Brain (organoid and tissue), 16 donors: ENCODE measurements at places on chromosomes 16 and 17.

DNA sequence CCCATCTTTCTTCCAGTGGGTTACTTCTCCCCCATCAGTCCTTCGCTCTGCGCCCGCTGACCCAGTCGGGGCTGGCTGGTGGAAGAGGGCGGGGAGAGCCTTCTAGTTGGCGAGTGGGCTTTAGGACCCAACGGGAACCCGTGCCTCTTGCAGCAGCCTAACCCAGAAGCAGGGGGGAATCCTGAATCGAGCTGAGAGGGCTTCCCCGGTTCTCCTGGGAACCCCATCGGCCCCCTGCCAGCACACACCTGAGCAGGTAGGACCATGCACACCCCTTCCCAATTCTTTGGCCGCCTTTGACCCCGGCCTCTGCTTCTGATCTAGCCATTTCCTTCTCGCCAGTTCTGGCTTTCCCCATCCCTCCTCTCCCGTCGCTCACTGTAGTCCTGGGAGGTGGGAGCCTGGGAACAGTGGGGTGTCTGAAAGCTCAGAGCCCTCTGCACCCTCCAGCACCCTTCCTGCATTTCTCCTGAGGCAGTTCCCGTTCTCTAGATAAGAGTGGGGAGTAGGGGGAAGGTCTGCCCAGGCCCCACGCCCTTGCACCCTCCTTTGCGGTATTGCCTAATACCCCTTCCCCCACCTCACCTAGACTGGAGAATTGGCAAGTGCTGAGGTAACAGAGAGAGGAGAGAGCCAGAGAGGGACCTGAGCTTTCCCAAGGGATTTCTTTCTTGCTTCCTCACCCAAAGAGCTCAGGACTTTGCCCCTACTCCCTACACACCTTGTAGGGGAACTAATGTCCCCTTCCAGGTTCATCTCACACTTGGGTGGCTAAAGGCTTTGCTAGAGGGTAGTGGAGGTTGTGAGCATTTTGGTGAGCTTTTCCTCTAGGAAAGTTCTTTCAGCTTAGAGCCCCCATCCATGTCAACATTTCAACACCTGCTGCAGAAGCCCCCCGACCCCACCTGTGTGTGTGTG lies at the start of gene RARA:
RARA (plus strand) TSS at position 150 of the 918 bp plus-strand sequence. CDS start 22,039 bp downstream, outside the sequence.
- DNase-seq: peak; percentile 87

- DNase-seq: no peak
Measured at GRCh38 chr17:12431188-12431587, 234.5 kb upstream of the MYOCD start.

DNA sequence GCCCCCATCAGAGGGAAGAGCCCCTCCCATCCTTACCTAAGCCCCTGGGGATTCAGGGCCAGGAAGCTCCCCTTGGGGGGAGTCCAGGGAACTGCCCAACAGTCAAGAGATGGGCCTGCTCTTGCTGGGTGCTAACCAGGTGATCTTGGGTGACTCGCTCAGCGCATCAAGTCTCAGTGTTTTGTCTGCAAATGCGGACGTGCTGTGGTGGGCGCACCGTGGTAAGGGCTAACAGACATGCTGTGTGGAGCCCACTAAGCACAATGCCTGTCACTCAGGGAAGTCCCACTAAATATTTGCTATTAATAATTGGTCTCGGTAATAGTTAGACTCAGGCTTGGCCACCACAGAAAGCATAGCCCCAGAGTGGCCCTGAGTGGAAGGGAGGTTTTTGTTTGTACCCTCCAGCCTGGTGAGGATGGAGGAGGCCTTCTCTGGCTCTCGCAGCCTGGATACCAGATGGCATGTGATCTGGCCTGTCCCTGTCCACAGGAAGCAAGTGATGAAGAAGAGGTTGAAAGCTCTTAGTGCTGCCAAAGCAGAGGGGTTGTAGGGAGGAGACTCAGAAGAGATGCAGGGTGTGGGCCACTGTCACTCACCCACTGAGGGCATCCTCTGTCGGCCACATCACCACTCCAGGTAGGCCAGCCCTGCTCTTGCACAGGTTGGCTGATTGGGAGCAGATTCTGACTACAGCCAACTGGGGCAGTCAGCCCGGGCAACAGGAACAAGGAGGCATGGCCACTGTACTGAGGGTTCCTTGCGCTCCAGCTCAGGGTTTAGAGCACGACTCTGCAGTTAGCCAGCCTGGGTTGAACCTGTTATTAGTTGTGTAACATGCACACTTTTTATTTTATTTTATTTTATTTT lies 69.8 kb upstream of the KSR1 start:
- DNase-seq: no peak

DNA sequence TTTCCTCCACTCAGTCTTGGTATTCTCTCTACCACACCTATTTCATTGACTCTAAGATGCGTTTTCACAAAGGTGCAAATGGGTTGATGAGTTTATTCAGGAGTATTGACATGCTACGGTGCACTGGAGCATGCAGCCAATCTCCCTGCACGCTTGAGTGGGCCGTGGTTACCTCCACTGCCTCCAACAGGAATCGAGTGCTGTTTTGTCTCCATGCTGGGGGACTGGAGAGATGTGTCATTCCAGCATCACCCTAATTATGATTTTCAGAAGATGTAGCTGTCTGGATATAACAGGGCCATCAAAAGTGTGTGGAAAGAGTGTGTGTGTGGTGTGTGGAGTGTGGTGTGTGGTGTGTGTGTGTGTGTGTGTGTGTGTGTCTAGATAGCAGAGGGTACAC lies 351.6 kb upstream of the ZFHX3 start:
- DNase-seq: no peak

DNA sequence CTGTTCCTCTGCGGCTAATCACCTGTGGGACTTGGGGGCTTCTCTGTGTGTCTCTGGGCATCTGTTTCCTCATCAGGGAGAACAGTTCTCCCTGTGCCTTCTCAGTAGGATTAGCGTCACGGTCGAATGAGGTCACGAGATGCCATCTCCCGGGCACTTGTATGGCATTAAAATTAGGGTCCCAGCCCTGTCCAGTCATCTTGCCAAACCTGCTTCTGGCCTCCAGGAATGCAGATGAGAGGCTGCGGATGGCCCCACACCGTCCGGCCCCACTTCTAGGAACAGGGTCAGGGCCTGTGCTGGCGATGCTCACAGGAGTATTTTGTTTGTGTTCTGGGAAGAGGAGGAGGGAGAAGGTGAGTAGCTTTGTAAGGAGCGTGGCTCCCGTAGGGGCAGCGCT lies 58.5 kb downstream of the OR1D5 start:
- no peak for DNase-seq

- DNase-seq: peak; percentile 37
Measured at GRCh38 chr17:19539040-19539399, 5.4 kb downstream of the SLC47A1 start.

GRCh38 chr17:44663095-44663494 lies 6.8 kb downstream of the MEIOC start:
- no peak for DNase-seq

- no peak for DNase-seq
Measured at GRCh38 chr16:12422233-12422632, 381.5 kb downstream of the CPPED1 start.

DNA sequence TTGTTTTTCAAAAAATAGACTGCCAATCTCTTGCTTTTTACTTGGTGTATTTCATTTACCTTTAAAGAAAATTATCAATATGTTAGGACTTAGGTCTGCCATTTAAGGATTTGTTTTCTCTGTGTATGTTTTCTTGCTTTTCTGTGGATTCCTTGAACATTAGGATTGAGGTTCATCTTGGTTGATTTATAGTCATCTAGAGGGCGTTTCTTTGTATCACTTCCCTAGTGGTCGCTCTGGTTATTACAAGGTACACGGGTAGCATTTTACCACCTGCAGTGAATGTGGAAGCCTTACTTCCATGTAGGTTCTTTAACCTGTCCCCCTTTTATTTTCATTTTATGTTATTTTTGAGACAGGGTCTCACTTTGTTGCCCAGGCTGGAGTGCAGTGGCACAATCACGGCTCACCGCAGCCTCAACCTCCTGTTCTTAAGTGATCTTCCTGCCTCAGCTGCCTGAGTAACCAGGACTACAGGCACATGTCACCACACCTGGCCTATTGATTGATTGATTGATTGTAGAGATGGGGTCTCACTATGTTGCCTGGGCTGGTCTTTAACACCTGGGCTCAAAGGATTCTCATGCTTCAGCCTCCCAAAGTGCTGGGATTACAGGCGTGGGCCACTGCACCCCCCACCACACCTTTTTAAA lies 35.2 kb upstream of the CBX4 start:
- DNase-seq: peak; percentile 62

DNA sequence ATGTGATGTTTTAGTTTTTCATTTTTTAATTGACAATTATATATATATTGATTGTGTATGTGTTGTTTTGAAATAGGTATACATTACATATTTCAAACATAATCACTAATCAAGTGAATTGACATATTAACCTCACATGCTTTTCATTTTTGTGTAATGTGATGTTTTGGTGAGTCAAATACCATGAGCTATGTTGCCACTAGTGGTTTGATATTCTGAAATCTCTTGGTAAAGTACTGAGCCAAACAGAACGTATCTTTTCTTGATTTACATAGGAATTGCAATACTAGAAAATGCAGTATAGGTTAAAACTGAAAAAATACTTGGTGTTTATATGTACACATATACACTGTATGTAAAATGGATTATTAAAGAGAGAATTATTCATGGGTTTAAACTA lies 65.2 kb upstream of the SIAH1 start:
- DNase-seq: no peak

DNA sequence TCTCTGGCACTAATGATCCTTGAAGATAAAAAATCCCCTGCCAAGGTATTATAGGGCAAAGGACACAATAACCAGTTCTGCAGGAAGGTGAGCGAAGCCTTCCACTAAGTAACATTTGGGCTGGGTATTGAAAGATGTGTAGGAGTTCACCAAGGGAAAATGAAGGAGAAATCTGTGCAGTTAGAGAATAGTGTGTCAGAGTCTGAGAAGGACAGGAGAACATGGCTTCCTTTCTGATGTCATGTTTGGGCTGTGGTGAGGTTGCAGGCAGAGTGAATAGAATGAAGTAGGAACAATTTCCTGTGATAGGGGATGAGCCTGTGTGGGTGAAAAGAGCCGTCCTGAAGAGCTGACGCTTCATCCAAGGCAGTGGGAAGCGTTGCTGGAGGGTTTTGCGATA lies 24.1 kb upstream of the CIITA start:
- DNase-seq: no peak

- DNase-seq: no peak
Measured at GRCh38 chr16:19131825-19132218, 18.1 kb downstream of the ITPRIPL2 start.

DNA sequence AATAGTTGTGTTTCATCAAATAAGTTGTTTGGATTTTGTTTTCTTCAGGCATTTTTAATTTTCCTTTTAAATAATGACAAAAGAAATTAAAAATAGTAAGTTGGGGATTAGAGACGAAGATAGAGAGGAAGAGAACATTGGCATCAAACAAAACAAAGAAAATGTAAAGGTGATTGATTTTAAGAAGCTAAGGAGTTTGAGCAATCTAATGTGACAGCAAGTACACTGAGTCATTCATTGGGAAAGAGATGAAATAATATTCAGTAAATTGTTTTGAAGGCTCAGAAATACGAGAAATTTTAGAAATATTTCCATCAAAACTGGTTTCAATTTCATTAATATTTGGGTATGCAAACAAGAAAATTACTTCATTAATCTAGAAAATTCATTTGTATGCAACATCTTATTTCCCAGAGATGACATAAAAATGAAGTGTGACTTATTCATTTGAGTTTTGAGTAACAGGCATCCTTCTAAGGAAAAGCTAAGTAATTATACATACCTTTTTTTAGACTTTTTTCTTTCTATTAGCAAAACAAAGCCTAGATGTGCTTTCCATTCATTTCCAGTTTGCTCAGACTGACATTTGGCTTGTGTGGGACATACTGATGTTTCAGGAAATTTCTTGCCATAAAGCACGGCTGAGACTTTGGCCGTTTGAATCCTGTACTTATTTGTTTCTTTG lies 66.7 kb downstream of the COX10 start:
- DNase-seq: no peak

- peak; percentile 23 for DNase-seq
Measured at GRCh38 chr17:142102-142661, 4.8 kb downstream of the SCGB1C2 start.

GRCh38 chr16:81808933-81809480 lies 29.9 kb downstream of the PLCG2 start:
- DNase-seq: no peak

DNA sequence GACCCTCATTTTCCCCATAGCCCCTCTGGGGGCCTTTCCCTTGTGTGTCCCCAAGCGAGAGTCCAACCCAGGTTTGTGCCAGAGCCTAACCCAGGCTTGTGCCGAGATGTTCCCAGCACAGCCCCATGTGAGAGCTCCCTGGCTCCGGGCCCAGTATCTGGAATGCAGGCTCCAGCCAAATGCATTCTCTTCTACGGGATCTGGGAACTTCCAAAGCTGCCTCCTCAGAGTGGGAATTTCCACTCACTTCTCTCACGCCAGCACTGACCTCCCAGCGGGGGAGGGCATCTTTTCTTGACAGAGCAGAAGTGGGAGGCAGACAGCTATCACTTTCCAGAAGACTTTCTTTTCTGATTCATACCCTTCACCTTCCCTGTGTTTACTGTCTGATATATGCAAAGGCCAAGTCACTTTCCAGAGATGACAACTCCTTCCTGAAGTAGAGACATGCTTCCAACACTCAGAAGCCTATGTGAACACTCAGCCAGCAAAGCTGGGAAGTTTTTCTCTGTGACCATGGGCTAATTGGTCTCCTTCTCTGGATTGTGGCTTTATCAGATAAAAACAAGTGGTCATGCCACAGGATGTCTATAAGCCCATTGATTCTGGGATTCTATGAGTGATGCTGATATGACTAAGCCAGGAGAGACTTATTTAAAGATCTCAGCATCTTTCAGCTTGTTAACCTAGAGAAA lies 2.5 kb upstream of the CCL2 start:
- DNase-seq: peak; percentile 61

DNA sequence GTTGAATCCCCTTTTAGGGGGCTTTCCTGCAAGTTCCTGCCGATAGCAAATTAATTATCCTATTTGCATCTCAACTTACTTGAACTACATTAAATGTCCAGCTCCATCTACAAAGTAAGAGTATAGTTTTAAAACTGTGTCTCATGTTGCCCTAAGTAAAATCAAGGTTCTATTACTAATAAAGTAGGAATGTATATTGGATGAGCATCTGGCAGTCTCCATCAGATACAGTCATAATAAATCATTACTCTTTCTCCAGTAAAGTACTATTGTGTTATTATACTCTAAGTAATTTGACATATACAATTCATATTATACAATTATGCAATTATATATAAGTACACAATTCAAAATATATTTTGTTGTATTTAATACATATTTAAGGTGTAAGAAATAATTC lies 249.3 kb downstream of the CEP112 start:
- no peak for DNase-seq

GRCh38 chr16:50272111-50272571 lies 5.8 kb downstream of the ADCY7 start:
- no peak for DNase-seq

- DNase-seq: no peak
Measured at GRCh38 chr17:70787721-70788300, 618.5 kb downstream of the KCNJ2 start.

- DNase-seq: no peak
Measured at GRCh38 chr16:70746708-70747424, 54.1 kb downstream of the VAC14 start.

- DNase-seq: no peak
Measured at GRCh38 chr17:3029213-3029913, 34.0 kb downstream of the OR1D5 start.
